ENCODE measurements at places on chromosomes 5 and 9.

DNA sequence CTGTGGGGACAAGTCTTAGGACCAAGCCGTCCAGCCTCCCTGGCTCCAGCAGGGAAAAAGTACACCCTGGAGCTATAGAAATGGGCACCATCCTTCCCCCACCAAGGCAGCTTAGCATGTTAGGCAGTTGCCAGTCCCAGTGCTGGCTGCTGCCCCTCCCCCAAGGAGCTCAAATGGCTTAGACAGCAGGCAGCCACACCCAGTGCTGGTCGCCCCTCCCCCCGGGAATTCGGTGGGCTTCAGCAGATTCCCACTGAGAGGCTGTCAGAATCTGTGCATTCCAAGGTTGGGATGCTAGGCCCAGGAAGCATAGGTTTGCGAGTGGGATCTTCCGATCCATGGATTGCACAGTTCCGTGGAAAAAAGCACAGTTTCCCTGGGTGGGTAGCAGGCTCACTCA lies 105.2 kb upstream of the ITGA1 start:
- no peak for DNase-seq

GRCh38 chr9:136882109-136882946 lies 4.0 kb upstream of the TRAF2 start:
- no peak for DNase-seq

DNA sequence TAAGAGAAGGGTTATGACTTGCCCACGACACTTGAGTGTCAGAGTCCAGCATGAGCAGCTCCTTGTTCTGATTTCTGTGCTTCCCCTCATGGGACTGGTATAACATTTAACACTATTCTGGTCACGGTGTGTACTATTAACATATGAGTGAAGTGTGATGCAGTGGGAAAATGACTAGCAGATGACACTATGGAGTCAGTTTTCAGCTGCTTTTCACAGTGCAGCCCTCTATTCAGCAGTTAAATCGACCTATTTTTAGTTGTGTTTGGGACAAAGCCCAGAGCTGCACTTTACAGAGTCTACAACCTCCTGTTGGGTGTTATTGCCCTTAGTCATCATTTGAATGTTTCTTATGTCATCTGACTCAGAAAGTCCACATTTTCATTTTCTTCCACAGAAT lies 59.1 kb downstream of the CHSY3 start:
- no peak for DNase-seq

- no peak for DNase-seq
Measured at GRCh38 chr5:80170117-80170535, 85.7 kb downstream of the SERINC5 start.

DNA sequence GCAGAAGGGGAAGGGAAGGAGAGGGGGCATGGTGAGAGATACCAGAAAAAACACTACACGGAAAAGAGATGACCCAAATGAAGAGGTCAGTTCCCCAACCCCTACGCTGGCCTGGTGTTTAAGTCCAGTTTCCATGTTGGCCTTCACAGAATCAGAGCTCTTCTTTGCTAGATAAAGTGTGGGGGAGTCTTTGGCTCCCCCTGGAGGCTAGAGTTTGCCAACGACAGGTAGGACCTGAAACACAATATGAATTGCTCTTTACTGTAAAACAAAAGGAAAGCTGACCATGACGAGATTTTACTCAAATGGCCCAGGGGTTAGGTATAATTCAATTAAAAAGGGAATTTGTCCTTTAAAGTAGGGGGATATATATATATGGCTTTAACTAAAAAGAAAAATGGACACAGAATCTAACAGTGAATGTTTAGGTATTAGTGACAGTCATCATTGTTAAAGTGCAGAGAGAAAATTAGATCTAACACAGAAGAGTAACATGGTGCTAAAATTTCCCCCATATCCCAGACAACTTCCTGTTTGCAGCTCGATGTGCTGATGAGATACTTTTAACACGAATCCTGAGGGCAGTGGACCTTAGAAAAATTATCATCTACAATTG lies 92.0 kb downstream of the SV2C start:
- DNase-seq, result no peak

DNA sequence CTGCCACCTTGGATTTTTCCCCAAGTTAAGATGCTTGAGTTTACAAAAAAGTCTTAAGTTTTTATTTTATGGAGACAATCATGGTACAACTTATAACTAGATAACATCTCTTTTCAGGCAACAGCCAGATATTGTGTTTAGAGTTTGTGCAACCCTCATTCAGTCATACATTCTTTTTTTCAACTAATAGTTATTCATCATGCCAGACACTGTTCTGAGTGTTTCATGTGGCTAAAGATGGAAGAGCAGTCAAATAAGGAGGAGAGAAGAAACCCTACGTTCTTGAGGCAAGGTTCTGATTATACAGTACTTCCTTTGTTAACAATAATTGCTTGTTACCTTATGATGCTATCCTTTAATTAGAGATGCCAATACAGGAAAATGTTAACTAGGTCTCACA lies 42.1 kb upstream of the ZNF462 start:
- DNase-seq, result no peak

DNA sequence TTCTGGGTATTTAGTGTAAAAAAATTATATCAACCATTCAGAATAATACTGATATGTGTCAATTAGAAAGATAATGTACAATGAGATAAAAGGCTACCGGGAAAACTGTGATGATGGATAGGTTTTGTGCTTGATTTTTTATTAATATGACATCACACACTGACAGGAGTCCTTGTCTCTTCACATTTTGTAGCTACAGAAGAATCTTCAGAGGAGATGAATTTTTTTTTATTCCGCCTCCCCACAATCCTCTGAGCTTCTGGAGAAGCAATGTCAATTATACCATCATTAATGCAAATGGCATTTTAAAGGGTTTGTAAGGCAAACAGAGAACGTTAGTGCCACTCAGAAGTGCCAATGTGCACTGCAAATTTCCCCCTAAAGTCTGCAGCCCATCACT lies 131.7 kb upstream of the CCNG1 start:
- DNase-seq, result no peak

- DNase-seq, result no peak
Measured at GRCh38 chr9:14345354-14346230, 31.7 kb upstream of the NFIB start.

- no peak for DNase-seq
Measured at GRCh38 chr5:115389799-115390382, 93.4 kb upstream of the CCDC112 start.

- DNase-seq, result no peak
Measured at GRCh38 chr9:81847181-81847915, 80.9 kb upstream of the SPATA31D4 start.

- no peak for DNase-seq
Measured at GRCh38 chr5:172093965-172094364, 87.5 kb upstream of the FBXW11 start.

GRCh38 chr5:127562252-127562651 lies 44.8 kb downstream of the PRRC1 start:
- no peak for DNase-seq

DNA sequence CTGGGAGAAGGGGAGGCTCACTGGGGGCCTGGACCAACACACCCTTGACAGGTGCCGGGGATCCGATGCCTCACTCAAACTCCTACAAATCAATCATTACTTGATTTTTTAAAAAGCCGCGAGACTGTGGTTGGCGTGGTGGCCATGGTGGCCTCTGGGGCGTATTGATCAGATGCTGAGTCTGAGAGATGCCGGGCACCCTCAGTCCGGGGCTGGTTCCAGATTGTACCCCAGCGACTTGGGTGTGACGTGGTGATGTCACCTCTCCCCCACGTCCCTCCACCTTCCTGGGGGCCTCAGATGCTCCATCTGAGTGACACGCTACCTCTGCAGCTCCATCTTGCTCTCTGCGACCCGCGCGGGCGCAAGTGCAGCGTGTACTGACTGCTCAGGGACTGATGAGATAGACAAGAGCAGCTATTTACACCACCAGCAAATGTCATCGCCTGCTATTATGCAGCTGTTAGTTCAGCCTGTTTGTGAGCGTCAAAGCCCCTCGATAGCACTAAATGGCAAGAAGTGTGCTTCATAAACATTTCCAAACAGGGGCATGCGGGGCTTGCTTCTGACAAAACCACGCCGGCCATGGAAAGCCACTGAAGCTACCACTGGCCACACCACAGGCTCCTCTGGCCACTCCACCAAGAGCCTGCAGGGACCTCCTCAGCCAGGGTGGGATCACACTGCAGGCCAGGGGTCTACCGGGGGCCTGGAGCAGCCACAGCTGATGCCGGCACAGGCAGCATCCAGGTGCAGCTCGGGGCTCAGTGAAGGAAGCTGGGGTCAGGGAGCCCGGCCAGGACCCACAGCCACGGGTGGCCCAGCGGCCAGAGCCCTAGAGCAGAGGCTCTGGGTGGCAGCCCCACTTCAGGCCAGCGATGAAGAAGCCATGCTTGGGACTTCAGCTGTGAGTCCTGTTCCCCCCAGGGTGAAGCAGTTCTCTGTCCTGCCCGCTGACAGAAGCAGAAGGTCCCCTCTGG lies 50.1 kb downstream of the SLC6A3 start:
- no peak for DNase-seq

DNA sequence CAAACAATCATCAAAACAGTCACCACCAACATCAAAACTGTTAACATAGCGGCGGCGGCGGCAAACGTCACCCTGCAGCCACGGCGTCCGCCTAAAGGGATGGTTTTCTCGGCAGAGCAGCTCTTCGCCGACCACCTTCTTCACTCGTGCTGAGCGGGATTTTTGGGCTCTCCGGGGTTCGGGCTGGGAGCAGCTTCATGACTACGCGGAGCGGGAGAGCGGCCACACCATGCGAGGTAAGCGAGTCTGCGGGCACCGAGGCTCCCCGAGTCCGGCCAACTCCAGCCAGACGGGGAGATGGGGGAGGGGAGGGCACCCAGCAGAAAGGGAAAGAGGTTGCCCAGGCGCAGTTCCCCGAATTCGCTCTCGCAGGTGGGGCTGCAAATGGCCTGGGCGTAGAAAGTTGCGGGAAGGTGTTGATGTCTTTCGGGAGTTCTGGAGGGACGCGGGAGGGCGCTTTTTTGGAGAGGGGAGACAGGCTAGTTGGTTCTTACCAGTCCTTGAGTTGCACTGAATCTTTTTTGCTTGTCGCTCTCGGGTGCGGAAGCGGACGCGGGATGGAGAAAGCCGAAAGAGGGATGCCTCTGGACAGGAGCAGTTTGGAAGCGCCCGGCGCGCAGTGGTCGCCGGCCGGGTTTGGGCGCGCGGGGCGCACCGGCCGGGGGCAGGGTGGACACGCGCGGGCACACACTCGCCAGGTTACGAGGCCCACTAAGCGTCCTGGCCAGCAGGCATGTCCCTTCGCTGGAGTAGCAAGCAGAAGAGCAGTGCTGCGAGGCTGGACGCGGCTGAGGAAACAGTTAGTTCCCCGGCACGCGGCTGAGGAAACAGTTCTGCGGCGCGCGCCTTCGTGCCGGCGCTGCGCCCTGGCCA lies 849 bp downstream of the RORB start:
- DNase-seq, result no peak

DNA sequence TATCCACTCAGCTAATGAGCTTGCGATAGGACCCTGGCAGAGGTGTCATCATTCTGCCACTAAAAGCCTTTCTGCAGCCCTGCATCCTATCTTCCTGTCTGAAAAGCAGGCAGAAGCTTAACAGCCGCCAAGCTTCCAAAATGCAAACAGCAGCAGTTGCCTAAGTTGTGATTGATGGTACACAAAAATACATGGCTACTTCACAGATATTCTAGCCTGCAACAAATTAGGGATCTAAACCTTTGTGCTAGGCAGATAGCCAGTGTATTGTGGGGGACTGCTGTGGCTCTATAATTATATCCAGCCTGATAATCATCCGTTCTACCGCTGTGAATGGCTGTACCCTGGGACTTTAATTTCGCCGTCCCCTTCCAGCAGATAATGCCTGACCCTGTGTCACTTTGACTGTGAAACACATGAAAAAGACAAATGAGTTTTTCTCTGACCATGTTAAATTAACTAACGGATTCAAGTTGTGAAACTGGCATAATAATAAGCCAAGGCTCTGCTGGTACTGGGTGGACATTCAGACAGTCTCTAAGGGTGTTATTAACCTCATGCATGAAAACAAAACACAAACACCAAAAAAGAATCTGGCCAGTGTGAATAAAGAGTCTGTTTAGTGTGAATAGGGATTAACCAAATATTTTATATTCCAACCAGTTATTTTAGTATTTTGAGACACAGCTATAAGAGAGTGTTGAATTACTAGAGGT lies 45.9 kb downstream of the SEMA6A start:
- DNase-seq, result no peak

- no peak for DNase-seq
Measured at GRCh38 chr9:97501972-97502221, 431 bp downstream of the TMOD1 start.

GRCh38 chr9:69564557-69564956 lies 107.6 kb downstream of the APBA1 start:
- DNase-seq, result no peak

GRCh38 chr9:21030389-21031035 lies 928 bp downstream of the HACD4 start:
- no peak for DNase-seq

- DNase-seq, result peak; percentile 45
Measured at GRCh38 chr5:180328296-180329137, 24.6 kb downstream of the GFPT2 start.

DNA sequence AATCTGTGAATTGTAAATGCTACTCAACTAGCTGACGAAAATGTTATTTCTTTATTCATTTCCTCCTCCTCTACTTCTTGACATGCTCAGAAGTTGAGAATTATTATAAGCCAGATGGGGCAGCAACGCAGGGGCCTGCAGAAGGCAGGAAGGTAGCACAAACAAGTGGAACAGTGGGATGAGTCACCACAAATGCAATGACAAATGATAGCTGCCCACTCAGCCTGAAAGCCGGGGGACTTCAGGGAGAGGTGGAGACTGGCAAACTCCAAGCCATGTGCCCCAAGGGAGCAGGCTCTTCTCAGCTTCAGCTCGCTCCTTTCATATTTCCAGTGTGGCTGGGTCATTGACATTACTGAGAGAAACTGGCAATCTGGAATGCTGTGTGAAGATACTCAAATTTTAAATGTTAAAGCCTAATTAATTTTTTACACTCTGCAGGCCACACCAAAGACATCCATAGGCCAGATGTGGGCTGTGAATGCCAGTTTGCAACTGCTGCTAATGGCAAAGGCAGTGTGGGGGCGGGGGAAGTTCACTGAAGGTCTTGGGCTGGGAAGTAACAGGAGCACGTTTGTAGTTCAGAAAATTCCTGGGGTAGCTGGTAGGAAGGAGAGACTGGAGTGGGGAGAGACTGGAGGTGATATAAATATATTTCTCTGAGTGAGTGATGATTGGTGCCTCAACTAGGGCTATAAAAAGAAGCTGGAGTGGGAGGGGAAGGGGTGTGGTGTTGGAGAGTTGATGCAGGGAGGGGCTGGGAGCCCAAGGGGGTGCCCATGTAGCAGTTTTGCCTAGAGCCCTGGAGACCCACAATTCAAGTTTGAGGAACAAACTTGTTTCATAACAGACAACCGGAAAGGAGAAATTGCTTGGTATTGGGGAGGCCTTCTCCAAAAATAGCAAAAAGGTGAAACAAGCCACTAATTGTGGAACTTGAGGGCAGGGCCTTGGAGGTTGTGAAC lies 20.8 kb upstream of the ADRB2 start:
- no peak for DNase-seq
